ENCODE measurements at places on chromosomes 7 and 10.

DNA sequence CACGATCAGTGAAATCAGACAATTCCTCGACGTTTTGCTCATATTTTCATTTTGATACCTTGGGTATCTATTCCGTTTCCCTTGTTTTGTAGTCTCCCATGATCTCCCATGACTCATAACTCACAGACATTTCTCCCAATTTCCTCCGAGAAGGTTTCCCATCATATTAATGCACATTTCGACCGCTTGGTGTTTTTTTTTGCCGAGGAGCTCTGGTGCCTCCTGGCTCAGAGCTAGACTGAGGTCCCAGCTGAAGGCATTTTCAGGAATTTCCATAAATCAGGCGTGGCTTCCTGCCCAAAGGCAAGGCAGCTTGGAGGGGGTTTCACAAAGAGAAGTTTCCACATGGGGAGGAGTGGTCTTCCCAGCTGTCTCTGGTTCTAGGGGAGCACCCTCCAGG lies 148.2 kb upstream of the TNS3 start:
- DNase-seq, result no peak

- no peak for DNase-seq
Measured at GRCh38 chr10:28418069-28418468, 114.8 kb upstream of the WAC start.

DNA sequence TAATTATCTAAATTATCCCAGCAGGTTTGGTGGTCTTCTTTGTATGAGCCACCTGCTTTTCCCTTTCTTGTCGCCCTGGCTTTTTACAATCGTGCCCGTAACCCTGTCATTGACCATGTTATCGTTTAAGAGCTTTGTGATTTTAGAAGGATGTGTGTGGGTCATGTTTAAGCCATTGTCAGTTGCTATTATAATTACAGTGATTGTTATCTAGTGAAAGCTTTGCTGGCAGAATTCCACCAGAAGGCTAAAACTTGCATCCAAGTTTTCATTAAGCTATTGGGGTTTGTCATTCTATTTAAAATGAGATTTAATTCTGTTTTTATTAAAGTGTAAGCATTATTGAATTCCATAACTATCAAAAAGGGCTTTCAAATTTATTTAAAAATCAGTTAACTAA lies 354.2 kb upstream of the TMEM229A start:
- no peak for DNase-seq

DNA sequence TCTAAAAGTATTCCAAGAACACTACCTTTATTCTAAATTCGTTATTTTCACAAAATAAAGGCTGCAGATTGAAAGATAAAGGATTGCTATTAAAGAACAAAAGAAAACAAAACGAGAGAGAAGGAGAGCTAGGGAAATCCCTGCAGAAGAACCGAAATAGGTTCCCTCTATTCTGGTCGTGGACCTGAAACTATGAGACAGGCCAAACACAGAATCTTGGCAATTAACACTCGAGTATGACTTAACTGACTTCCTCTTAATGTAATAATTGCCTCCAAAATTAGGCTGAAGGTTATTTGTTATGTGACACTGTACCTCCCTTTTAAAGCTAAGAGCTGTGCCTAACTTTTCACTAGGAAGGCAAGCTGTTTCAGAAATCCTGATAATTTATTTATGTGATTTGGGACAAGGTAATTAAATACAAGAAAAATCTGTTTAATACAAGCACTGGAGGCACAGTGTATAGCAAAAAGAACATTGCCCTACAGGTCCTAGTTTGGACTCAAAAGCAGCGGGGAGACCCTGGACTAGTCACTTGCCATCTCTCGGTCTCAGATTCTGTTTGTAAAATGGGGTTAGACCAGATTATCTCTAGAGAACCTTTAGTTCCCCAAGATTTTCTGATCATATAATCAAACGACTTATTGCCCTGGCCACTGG lies 11.6 kb downstream of the NAMPT start:
- no peak for DNase-seq

GRCh38 chr7:17523813-17524739 lies 225.6 kb downstream of the AHR start:
- no peak for DNase-seq

GRCh38 chr7:47441796-47442604 lies 139.9 kb downstream of the TNS3 start:
- DNase-seq, result no peak

GRCh38 chr10:76297780-76298281 lies 866.4 kb downstream of the LRMDA start:
- DNase-seq, result no peak

DNA sequence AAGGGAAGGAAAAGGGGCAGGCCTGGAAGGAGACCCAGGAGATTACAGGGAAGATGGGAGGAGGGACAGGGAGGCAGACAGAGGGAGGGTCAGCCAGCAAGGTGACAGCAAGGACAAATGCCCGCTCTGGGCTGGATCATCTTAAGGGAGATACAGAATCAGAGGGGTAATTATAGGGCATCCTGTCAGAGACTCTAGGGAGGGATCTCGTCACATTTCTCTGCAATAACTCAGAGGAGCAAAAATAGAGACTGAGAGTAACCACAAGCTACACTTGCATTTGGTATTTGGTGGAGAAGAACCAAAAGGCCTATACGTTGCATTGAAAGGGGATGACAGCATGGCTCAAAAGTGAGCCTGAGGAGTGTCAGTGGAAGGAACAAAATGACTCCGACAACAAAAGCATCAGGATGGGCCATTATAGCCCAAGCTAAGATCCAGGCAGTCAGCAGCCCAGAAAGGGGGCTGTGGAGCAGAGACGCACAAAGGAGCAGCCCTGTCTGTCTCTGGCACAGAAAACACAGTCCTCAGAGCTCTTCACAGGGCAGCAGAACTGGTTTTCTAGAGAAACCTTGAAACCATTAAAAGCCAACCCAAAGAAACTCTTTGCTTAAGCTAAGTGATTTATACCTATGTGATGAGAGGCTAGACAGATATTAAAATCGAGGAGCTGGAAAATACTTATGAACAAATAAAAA lies 430.2 kb upstream of the VSTM2A start:
- DNase-seq, result no peak

DNA sequence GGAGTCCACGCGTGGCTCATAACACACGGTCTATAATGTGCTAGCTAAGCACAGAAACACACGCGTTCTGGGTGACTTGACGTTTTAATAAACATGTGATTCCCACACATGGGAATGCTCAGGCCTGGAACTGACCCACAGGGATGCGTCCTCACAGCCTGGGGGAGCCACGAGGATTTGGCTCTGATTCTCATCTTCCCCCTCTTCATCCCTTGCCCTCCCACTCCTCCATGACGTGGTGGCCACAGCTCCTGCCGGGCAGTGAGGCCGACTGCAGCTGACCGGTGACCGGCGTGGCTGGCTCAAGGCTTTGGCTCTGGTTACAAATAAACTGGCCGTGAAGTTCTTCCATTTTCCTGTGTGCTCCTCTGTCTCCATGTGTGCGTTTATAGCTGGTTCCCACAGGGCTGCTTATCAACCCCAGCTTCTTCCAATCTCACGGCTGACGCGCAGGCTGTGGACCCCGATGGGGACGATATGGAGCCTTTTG lies 40.9 kb upstream of the KLF6 start:
- no peak for DNase-seq

DNA sequence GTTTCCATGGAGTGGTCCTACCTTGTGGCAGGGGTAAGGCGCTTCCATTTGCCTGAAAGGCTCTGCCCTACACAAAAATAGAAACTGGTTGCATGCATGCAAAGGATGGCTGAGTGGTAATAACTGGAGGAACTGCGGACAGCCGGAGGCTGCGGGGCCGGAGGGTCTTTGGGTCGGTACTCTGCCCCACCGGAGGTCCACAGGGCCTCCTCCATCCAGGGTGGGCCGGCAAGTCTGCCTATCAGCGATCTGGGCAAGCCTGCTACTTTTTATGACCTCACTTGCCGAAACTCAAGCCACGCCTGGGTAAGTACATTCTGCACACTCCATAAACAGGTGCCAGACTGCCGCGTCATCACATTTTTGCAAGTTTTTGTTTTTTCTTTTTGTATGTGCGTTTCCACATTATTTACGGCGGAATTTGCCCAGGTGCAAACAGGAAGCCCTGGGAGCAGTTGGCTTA lies 30.0 kb downstream of the TACC2 start:
- no peak for DNase-seq

DNA sequence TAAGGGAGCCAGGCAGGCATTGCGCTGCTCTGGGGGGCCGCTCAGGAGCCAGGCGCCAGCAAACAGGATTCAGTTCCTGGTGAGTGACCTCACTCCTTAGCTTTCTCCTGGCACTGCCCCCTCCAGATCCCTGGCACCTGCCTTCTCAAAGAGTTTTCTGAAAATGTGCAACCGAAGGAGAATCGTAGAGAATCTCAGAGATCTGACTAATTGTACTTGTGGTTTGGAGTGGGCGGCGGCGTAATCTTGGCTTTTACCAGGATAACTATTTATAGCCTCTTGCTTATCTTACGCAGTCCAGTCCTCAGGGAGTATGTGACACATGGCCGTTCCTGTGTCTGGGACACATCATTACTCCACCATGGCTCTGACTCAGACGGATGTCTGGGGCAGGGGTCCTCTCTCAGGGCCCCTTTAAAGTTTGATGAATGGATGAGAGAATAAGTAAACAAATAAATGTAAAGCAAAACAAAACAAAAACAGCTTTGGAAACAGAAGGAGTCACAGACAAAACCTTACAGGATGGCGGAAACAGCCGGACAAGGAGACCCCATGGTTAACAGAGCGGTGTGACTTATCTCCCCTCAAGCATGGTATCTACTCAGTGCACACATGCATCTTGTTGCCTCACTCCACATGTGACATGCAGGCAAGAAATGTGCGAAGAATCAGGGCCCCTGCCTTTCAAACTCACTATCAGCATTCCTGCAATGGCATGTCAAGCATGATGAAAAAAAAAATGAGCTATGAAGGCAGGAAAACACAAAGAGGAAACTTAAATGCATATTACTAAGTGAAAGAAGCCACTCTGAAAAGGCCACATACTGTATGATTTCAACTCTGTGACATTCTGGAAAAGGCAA lies 99.7 kb downstream of the TNS3 start:
- no peak for DNase-seq

- DNase-seq, result no peak
Measured at GRCh38 chr10:67837541-67838314, at the start of gene DNAJC12. DNAJC12 (minus strand) TSS chr10:67838188; CDS start chr10:67838011, 177 bp downstream.

GRCh38 chr10:49153971-49154370 lies 20.1 kb upstream of the FAM170B start:
- no peak for DNase-seq

GRCh38 chr10:109327266-109327665 lies 596.0 kb downstream of the XPNPEP1 start:
- no peak for DNase-seq

GRCh38 chr7:122467661-122468449 lies 163.3 kb upstream of the FEZF1 start:
- no peak for DNase-seq

DNA sequence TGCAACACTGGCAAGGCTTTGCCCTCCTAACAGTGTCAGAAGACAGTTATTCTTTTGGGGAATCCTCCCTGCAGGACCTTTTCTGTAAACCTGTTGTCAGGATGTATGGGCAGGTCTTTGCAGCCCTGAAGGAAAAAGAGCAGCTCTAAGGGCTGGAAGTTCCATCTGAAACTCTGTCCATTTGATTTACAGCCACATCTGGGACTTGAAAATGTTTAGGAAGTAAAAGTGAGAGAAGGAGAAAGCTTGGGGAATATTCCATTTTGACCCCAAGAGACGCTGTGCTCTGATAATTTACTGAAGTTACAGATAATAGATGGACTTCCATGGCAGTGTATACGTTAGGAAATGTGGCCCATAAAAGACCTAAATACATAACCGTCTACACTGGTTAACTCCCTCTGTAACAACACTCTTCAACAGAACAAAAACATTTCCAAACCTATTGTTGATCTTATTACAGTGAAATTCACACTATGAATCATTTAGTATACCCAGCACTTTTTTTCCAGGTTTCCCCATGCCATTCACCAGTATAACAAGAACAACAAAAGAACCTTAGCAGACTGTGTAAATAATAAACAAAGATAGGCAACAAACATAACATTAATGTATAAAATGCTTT lies 89.1 kb downstream of the KIAA1549 start:
- DNase-seq, result no peak

DNA sequence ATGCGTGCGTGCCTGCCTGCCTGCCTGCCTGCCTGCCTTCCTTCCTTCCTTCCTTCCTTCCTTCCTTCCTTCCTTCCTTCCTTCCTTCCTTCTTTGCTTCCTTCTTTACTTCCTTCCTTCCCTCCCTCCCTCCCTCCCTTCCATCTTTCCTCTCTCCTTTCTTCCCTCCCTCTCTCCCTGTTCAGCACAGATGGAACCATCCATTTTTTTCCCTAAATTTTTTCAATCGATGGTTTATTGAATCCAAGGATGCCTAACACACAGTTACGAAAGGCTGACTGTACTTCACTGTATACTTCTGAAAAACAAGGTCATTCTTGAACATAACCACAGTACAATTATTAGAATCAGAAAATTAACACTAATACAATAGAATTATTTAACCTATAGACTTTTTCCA lies 53.8 kb downstream of the ABCA13 start:
- DNase-seq, result no peak

- DNase-seq, result no peak
Measured at GRCh38 chr10:32104181-32104580, 48.0 kb upstream of the KIF5B start.

- DNase-seq, result no peak
Measured at GRCh38 chr7:29548823-29549222, 14.8 kb upstream of the PRR15 start.

DNA sequence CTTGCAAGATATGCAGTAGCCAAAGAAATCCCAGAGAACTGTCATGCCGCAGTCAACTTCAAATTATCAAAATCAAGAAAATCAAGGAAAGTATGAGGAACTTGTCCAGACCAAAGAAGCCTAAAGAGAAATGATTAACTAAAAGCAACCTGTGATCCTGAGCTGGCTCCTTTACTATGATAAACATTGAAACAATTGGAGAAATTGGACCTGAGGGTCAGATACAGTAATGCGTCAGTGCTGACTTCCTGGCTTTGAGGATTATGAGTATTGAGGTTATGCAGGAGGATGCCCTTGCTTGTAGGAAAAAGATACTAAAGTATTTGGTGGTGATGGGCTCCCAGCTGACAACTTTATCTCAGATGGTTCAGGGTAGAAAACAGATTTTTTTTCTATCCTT lies 324.7 kb upstream of the AKR1E2 start:
- no peak for DNase-seq

GRCh38 chr7:92763636-92764423 lies 72.5 kb downstream of the CDK6 start:
- DNase-seq, result no peak

DNA sequence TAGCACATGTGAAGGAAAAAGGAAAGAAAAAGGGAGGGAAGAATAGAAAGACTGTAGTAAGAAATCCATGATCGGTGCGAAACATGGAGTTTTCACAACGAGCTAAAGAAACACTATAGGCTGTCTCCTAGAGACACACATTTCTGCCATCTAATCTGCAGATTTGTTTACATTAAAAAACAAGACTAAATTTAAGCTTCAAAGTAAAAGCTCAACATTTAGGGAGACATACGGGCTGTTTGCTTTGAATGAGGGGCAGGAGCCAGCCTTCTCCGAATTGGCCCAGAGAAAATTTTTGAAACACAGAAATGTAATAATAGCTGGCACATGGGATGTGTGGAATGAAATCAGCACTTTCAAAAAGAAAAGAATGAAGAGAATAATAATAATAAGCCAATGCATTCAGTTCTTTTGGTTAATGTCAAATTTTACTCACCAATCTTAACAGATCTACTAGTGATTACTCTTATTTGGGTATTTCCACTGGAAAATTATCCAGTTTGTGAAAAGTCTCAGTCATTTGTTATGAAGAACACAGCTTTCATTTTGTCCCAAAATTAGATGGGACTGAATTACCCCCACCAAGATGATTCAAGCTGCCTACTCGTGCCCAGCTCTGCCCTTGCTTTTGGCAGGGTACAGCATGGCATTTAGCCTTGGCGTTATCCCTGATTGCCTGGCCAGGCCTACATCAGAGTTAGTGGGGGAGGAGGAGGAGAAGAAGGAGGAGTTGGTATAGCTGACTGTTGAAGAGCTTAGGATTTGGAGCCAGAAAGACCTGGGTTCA lies 47.1 kb downstream of the MTURN start:
- no peak for DNase-seq
